ENCODE measurements at places on chromosomes 11 and 22. TPM values are rescaled to one million over a fixed set of nuclear protein-coding genes. Genes with fewer than 3 reads are reported as not detected.

The PARVA gene
- 128 TPM for polyA plus RNA-seq

The OR51I1 gene
- not detected for polyA plus RNA-seq

The VWA5A gene
- polyA plus RNA-seq: 15.8 TPM

The OR6A2 gene
- not detected for polyA plus RNA-seq

The ACP2 gene
- polyA plus RNA-seq: 45.6 TPM
